ENCODE measurements at places on chromosomes 11 and 22. TPM values are rescaled to one million over a fixed set of nuclear protein-coding genes. Genes with fewer than 3 reads are reported as not detected.

Gene TNKS1BP1
- total RNA-seq: 12.9 TPM

Gene RIMBP3C
- not detected for total RNA-seq

Gene SSTR3
- total RNA-seq: 2.1 TPM

Gene CENPM
- 7.6 TPM for total RNA-seq
